ENCODE measurements at places on chromosomes 2 and 18. TPM values are rescaled to one million over a fixed set of nuclear protein-coding genes. Genes with fewer than 3 reads are reported as not detected.

GRCh38 chr2:4090668-4091630 is 387.6 kb downstream of the DCDC2C start:
- no peaks in the 10 kb centered on the region for H3K4me1 ChIP-seq
- no peaks in the 10 kb centered on the region for H3K36me3 ChIP-seq
- no peak overlapping the region for H3K27ac ChIP-seq
- DNase-seq: no peak
- H3K4me3 ChIP-seq: no peak overlapping the region

The VSNL1 gene
- 2.3 TPM for total RNA-seq

The NPHP1 gene
- 6.9 TPM for total RNA-seq

- no peak overlapping the region for H3K27ac ChIP-seq
- peaks cover 5% of the 10 kb centered on the region for H3K27me3 ChIP-seq
- no peak for DNase-seq
- no peaks in the 10 kb centered on the region for H3K36me3 ChIP-seq
- peaks cover 45% of the 10 kb centered on the region for H3K4me1 ChIP-seq
Observed at GRCh38 chr2:23509596-23510292, 124.8 kb downstream of the KLHL29 start.

The GPR35 gene
- total RNA-seq: 1.1 TPM

DNA sequence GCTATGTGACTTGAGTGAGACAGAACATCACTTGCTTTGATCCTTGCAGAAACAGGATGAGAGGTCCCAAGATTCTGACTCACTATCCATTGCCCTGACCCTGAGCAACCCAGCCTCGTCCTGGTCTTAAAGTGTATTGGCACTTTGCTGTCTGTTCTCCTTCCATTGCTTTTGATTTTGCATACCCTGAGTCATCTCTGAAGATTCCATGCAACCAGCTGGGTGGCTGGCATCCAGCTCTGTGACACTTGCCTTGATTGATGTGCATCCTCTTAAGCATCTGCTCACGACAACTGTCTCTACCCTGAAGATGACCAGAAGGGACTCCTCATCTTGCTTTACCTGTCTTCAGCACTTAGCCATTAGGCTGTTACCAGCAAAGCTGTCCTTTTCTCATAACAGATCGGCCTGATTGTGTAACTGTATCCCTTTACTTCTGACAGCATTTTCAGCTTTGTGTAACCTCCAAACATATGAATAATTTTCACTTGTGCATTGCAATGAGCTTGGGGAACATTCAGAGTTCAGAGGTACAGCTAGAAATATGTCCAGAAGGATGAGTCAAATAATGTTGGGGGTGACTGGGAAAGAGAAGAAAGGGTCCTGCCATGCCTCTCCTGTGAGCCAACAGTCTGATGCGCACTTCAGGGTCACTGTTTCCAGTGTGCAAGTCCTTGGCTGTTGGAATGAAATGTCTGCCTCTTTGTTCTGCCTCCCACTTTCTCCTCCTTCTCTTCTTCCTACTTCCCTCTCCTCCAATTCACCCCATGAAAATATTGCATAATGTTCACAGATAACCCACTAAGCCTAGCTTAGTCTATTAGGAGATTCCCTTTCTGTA is 249.7 kb upstream of the OSR1 start:
- no peak overlapping the region for H3K27ac ChIP-seq
- peak; percentile 39 for DNase-seq
- H3K36me3 ChIP-seq: no peaks in the 10 kb centered on the region

DNA sequence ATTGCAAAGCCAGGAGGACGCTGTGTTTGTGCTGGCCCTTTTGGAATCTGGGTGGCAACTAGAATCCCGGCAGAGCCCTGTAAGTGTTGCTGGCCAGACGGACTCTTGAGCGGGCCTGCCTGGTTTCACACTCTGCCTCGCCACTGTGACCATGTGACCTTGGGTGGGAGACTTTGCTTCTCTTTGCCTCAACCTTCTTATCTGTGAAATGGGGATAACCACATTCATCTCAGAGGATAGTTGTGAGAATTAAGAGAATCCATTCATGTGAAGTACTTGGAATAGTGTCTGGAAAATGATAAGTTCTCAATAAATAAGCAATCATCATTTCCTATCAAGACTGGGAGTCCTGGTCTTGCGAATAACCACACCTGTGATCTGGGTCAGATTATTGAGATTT is 105.6 kb downstream of the LIPG start:
- no peaks in the 10 kb centered on the region for H3K27me3 ChIP-seq
- no peak overlapping the region for H3K27ac ChIP-seq
- peaks cover 44% of the 10 kb centered on the region for H3K4me1 ChIP-seq
- no peaks in the 10 kb centered on the region for H3K36me3 ChIP-seq

The CASP8 gene
- total RNA-seq: 9.3 TPM

The FIGN gene
- 0.53 TPM for total RNA-seq

GRCh38 chr2:203855274-203855673 is 12.3 kb upstream of the CTLA4 start:
- no peak overlapping the region for H3K4me3 ChIP-seq
- DNase-seq: no peak
- H3K36me3 ChIP-seq: no peaks in the 10 kb centered on the region
- no peaks in the 10 kb centered on the region for H3K4me1 ChIP-seq
- no peak overlapping the region for H3K27ac ChIP-seq

GRCh38 chr2:101551336-101551888 is 76.5 kb upstream of the RFX8 start:
- H3K27me3 ChIP-seq: no peaks in the 10 kb centered on the region
- no peaks in the 10 kb centered on the region for H3K36me3 ChIP-seq
- peak overlapping the region; percentile 0 for H3K27ac ChIP-seq
- no peak overlapping the region for H3K4me3 ChIP-seq

- H3K4me1 ChIP-seq: peaks cover 3% of the 10 kb centered on the region
- no peak overlapping the region for H3K4me3 ChIP-seq
- H3K27me3 ChIP-seq: peaks cover under 1% of the 10 kb centered on the region
- no peak overlapping the region for H3K27ac ChIP-seq
- no peaks in the 10 kb centered on the region for H3K36me3 ChIP-seq
Observed at GRCh38 chr2:172725746-172726145, 9.9 kb upstream of the RAPGEF4 start.

GRCh38 chr2:149329489-149330126 is 779 bp upstream of the LYPD6 start:
- peak; percentile 79 for DNase-seq
- peak overlapping the region; percentile 68 for H3K4me3 ChIP-seq
- H3K36me3 ChIP-seq: no peaks in the 10 kb centered on the region
- H3K4me1 ChIP-seq: peaks cover 12% of the 10 kb centered on the region
- H3K27ac ChIP-seq: peak overlapping the region; percentile 35

GRCh38 chr2:201824212-201824611 is 17.9 kb downstream of the CDK15 start:
- H3K27me3 ChIP-seq: no peaks in the 10 kb centered on the region
- no peaks in the 10 kb centered on the region for H3K4me1 ChIP-seq
- DNase-seq: no peak
- no peak overlapping the region for H3K4me3 ChIP-seq
- H3K27ac ChIP-seq: no peak overlapping the region
- H3K36me3 ChIP-seq: no peaks in the 10 kb centered on the region

- H3K27me3 ChIP-seq: no peaks in the 10 kb centered on the region
- no peak overlapping the region for H3K27ac ChIP-seq
- no peak for DNase-seq
- H3K4me3 ChIP-seq: no peak overlapping the region
Observed at GRCh38 chr18:22044474-22045220, 124.7 kb upstream of the GATA6 start.

- no peak overlapping the region for H3K4me3 ChIP-seq
- peaks cover 38% of the 10 kb centered on the region for H3K4me1 ChIP-seq
- DNase-seq: peak; percentile 48
- H3K36me3 ChIP-seq: peaks cover 9% of the 10 kb centered on the region
Observed at GRCh38 chr2:113266431-113266830, 12.3 kb downstream of the PAX8 start.

The FMNL2 gene
- total RNA-seq: 24.1 TPM

GRCh38 chr2:170206805-170207407 is 29.0 kb downstream of the MYO3B start:
- no peaks in the 10 kb centered on the region for H3K27me3 ChIP-seq
- peaks cover 5% of the 10 kb centered on the region for H3K4me1 ChIP-seq
- H3K27ac ChIP-seq: no peak overlapping the region
- DNase-seq: no peak
- no peak overlapping the region for H3K4me3 ChIP-seq

DNA sequence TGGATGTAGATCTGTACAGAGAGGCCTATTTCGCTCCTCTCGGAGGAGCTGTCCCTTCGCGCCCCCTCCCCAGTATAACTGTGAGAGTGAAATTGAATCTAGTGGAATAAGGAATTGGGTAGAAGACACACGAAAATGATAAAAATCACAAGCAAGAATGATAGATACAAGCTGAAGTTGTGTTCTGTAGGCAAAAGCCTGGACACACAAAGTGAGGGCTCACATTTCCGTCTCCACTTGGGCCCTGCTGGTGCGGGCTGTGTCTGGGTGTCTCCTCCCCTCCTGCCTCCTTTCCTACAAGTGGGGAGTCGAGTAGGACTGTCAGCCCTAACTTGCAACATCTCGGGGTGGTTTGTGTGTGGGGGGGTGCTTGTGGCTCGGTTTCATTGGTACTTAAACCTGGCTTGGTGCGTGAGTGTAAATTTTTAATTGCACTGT is 457 bp upstream of the SP9 start:
- H3K4me1 ChIP-seq: peaks cover 32% of the 10 kb centered on the region
- H3K27me3 ChIP-seq: peaks cover 89% of the 10 kb centered on the region
- H3K36me3 ChIP-seq: no peaks in the 10 kb centered on the region
- DNase-seq: peak; percentile 14

GRCh38 chr2:23526114-23526513 is 141.1 kb downstream of the KLHL29 start:
- no peaks in the 10 kb centered on the region for H3K36me3 ChIP-seq
- no peak overlapping the region for H3K27ac ChIP-seq
- DNase-seq: no peak
